ENCODE measurements at places on chromosomes 12 and 14. TPM values are rescaled to one million over a fixed set of nuclear protein-coding genes. Genes with fewer than 3 reads are reported as not detected.

Gene PMCH
- not detected for total RNA-seq

Gene HSPB8
- total RNA-seq: 66.9 TPM

Gene SLC5A8
- total RNA-seq: not detected

DNA sequence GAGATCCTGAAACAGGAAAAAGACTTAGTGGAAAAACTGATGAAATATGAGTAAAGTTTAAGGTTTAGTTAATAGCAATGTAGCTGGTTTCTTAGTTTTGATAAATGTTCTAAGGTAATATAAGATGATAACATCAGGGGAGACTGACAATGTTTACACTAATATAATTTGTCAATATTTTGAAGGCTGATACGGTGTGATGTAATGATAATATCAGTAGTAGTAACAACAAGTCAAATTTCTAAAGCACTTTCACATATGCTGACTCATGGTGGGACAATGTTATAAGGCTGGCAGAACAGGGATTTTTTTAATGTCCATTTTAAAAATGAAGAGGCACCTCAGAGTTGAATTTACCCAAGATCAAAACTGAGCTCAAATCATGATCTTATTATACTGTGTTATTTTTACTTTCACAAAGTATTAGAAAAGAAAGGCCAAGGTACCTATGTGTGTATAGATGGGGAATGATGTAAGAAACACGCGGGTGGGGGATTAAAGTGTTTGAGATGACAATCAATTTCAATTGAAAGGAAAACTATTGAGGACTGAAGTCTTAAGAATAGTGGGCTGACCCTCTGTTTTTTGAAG, 2.4 kb upstream of the FLRT2 start:
- no peak for DNase-seq
